ENCODE measurements at places on chromosomes 4 and X.

DNA sequence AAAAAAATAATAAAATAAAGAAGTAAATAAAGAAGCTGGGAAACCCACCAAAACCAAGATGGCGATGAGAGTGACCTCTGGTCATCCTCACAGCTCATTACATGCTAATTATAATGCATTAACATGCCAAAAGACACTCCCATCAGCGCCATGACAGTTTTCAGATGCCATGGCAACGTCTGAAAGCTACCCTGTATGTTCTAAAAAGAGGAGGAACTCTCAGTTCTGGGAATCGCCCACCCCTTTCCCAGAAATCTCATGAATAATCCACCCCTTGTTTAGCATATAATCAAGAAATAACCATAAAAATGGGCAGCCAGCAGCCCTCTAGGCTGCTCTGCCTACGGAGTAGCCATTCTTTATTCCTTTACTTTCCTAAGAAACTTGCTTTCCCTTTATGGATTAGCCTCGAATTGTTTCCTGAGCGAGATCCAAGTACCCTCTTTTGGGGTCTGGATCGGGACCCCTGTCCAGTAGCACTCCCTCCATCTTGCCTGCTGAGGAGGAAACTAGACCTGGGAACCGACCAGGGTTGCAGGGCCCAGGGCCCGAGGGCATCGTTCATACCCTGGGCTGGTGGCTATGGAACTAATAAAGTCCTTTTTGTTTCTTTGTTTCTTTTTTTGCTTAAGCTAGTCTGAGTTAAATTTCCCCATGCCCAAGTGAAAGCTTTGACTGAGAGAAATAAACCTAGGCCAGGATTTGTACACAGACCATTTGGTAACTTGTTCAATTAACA is 30.9 kb downstream of the HTT-AS start:
- peak; percentile 64 for DNase-seq

GRCh38 chr4:57270346-57270745 is 160.2 kb upstream of the IGFBP7 start:
- DNase-seq = no peak

DNA sequence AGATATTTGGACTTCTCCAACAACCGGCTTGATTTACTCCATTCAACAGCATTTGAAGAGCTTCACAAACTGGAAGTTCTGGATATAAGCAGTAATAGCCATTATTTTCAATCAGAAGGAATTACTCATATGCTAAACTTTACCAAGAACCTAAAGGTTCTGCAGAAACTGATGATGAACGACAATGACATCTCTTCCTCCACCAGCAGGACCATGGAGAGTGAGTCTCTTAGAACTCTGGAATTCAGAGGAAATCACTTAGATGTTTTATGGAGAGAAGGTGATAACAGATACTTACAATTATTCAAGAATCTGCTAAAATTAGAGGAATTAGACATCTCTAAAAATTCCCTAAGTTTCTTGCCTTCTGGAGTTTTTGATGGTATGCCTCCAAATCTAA is 19.3 kb upstream of the TLR8 start:
- no peak for DNase-seq

GRCh38 chr4:115149106-115149505 is 35.7 kb upstream of the NDST4 start:
- DNase-seq = no peak

- no peak for DNase-seq
These were observed 33.2 kb downstream of the ARAP2 start for GRCh38 chr4:36211084-36211483.

DNA sequence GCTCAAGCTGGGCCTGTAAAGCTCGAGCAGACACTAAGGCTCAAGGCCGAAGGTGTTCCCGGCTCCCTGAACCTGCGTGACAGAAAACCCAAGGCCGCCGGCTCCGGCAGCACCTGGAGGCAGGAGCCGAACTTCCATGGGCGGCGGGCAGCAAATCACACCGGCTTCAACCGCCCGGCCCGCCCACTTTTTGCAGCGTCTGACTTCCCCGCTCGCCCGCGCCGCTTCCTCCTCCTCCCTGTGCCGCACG is 940 bp upstream of the NSD2 start:
- DNase-seq = no peak
